ENCODE measurements at places on chromosomes 5 and 9. TPM values are rescaled to one million over a fixed set of nuclear protein-coding genes. Genes with fewer than 3 reads are reported as not detected.

- no peak for DNase-seq
Observed at GRCh38 chr9:134283111-134283515, 43.1 kb upstream of the RXRA start.

- DNase-seq = no peak
Observed at GRCh38 chr9:110876929-110877328, 161.3 kb downstream of the LPAR1 start.

GRCh38 chr5:9851458-9851857 is 221.3 kb upstream of the TAS2R1 start:
- no peak for DNase-seq

DNA sequence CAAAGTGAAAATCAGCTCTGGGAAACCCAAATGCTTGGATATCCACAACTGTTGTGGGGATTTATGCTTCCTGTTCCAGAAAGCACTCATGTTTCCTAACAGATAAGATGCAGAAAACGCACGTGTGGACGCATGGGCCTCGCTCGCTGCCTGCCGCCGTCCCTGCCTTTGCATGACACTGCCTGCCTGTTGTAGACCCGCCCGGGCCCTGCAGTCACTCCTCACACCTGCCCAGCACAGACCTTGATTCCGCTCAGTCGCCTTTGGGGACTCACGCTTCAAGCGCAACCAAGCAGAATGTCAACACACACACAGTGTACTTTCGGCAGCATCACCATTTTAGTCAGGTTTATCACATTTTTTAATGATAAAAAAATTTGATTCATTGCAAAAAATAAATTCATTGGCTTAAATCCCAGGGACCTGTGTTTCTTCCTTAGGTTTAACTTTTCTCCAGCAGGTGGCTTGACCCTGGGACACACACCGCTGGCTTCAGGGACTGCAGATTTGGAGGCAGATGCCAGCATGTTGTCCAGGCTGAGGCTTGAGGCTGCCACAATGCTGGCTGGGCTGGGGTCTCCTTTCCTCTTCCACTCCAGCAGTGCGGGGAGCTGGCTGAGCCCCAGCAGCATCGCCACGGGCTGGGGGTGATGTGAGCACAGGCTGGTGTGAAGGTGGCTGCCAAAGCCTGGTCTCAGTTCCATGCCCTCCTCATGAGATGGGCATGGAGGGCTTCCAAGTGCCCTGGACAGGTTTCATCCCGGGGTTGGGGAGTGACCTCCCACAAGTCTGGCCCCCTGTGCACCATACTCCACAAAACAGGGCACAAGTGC is 416.9 kb upstream of the IRX4 start:
- no peak for DNase-seq

DNA sequence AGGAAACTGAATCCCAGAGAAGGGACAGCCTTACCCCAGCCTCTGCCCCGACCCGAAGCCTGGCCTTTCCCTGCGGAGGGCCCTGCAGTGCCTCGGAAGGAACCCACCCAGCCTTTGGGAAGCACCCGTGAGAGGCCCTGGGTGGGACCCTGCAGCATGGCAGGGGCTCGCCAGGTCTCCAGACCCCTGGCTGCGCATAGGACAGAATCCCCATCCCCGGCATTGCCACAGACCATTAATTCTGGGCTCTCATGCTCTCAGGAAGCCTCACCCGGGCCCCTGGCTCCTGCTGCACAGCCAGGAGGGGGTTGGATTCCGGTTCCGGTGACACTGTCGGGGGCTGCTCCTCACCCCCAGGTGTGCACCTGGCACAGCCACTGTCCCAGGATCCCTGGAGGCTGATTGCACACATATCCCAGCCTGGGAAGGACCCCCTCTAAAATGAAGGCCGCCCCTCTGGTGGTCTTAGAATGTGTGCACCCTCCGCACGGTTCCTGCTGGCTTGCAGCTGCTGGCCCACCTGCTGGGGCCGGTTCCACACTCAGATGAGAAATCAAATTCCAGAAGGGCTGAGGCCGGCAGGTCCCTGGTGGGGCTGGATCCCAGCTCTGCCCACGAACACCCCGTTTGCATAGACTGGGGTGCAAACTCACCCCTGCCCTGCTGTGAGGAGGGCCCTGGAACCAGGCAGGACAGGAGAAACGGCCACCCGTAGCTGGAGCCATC is 4.7 kb downstream of the EGFL7 start:
- DNase-seq = no peak

The FGFR4 gene
- 1.5 TPM for total RNA-seq

The CACNA1B gene
- not detected for total RNA-seq

DNA sequence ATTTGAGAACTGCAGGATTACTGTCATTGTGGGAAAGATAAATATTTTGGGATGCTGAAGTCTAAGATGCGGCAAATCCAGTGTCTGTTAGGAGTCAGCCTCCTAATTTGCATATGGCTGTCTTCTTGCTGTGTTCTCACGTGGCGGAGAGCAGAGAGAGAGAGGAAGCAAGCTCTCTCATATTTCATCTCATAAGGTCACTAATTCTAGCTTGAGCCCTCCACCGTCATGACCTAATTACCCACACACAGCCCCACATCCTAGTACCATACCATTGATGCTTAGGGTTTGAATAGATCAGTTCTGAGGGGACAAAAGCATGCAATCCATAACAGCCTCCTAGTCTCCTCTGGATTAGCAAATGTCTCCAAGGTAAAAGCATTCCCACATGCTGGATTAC is 124.5 kb downstream of the CDH12 start:
- no peak for DNase-seq

- no peak for DNase-seq
Observed at GRCh38 chr5:173961418-173961817, 27.6 kb upstream of the C5orf47 start.

GRCh38 chr5:76082772-76083554 is at the start of gene SV2C:
SV2C (plus strand) TSS chr5:76083383; CDS start chr5:76131751, 48,368 bp downstream.
- no peak for DNase-seq

DNA sequence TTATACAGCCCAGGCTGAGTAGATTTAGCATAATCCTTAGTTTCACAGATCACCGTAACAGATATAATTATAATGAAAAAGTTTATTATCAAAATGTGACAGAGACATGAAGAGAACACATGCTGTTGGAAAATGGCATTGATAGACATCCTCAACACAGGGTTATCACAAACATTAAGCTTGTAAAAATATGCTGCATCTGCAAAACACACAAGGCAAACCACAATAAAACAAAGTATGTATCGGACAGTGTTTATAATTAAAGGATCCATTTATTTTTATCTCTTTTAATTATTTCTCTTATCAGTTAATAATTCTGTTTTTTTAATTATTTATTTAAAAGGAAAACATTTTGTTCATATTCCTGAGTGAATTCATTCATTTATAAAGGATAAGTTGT is 829.9 kb upstream of the CDH9 start:
- DNase-seq = no peak

Measured in naive thymus-derived CD4-positive, alpha-beta T cell (primary cell).